GM19239 (cell line): ENCODE measurements at places on chromosomes 7 and 10.

DNA sequence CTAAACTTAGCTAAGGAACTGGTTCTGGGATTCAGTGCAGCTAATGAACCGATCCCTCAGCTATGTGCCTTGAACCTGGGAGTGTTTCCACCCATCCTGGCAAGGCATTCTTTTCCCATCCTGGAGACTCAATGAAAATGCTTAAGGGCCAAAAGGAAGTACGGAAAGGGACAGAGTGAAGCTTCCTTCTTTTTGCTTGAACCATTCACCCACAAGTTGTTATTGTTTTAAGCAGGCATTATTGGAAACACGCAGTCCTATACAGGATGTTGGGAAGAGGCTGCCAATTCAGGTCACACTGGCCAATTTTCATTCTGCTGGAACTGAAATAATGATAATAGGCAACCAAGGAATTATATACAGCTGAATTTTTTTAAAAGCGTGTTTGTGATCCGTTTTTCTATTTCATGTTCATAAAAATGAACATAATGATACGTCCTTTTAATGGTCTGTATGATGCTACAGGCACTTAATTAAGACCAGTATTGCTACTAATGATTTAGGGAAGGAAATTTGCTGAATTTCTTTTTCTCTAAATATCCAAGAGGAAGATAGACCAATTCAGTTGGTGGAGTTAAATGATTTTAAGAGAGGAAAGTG is 57.8 kb upstream of the FZD1 start:
- no peak for DNase-seq

DNA sequence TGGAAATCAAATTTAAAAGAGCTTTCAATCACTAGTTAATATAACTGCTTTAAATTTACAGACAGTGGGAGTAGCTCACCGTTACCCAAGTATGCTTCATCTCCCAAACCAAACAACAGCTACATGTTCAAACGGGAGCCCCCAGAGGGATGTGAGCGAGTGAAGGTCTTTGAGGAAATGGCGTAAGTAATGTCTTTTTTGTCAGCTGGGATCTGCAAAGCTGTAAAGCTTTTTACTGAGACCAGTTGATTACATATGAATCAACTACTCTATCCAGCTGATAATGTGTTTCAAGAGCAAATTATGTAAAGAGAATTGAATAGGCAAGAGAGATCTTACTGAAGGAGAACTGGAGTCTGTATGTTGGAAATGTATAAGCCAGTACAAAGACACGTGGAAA is 116.2 kb downstream of the GLCCI1 start:
- no peak for DNase-seq

GRCh38 chr10:94213980-94214379 is 148.8 kb downstream of the NOC3L start:
- no peak for DNase-seq

DNA sequence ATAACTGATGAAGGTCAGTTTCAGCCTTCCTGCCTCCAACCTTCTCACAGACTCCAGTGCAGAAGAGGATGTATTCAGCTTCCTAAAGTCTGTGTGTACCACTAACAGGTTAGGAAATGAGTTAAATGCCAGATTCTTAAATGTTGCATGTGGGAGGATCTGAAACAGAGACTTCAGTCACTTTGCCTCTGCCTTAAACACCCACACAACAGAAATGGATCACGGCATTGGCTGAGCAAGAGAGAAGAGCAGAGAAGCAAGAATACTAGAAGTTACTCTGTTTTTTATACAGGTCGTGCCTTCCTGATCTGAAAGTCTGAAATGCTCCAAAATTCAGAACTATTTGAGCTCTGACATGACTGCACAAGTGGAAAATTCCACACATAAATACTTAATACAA is 98.9 kb upstream of the ARHGAP21 start:
- DNase-seq = peak; percentile 4

DNA sequence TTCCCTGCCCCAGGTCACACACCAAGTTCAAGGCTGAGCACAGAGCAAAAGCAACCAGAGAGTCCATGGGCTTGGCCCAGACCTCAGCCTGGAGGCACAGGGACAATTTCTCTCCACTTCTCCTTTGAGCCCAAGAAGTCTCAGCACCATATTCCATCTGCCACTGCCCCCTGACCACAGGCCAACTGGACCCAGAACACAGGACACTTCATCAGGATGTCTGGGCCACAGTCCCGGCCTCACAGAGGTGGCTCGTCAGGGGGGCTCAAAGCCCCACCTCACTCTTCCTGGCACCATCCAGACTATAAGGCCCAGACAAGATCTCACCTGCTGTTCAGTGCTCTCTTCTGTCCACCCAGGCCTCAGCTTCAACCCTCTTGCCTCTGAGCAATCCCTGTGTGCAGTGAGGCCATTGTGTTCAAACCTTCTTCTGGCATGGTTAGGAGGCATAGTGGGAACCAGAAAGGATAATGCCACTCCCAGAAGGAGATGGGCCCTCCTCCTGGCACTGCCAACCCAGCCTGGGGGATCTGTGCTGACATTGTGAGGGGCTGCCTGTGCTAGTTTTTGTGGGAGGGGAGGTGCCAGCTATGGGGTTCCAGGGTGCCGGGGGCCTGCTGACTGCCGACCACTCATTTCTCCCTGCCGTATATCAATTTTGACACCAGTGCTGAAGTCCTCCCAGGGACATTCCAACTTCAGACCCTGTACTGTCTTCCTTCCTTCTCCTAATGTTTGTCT is 49.7 kb upstream of the ANTXRL start:
- DNase-seq = no peak

DNA sequence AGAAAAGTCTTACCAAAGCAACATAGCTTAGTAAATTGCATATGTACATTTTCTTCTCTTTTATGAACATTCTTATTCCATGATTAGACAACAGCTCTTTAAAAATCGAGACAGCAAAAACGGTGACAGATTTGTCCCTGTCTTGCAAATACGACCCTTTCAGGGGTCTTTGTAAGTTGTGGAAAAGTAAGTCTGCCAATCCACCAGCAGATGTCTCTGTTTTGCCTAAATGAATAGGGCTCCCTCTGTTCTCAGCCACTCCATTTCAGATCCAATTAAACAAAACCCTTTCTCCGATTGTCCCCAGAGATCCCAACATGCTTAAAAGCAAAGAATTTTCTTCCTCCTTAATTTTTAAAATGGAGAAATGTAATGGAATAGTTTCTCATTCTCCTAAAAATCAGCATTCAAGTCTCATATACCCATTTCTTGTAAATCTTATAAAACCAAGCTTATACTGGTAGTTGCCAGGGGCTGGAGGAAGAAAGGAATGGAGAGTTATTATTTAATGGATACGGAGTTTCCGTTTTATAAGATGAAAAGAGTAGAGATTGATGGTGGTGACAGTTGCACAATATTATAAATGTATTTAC is 61.0 kb upstream of the NFE2L3 start:
- no peak for DNase-seq

DNA sequence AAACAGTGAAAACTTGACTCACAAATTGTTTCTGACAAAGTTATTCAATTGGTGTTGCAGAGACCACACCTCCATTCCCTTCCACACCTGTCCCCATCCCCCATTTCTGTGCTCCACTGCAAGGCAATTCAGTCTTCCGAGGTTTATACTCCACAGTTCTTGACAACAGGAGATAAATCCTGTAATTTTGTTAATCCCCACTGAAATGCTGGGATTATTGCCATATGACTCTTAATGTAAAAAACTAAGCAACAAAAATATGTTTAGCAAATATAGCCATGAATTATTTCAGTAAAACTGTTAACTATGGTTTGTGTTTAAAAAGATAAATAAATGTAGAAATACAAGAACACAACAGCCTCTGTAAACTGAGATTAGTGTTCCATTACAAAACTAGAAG is 170.1 kb upstream of the SEMA3D start:
- DNase-seq = no peak

DNA sequence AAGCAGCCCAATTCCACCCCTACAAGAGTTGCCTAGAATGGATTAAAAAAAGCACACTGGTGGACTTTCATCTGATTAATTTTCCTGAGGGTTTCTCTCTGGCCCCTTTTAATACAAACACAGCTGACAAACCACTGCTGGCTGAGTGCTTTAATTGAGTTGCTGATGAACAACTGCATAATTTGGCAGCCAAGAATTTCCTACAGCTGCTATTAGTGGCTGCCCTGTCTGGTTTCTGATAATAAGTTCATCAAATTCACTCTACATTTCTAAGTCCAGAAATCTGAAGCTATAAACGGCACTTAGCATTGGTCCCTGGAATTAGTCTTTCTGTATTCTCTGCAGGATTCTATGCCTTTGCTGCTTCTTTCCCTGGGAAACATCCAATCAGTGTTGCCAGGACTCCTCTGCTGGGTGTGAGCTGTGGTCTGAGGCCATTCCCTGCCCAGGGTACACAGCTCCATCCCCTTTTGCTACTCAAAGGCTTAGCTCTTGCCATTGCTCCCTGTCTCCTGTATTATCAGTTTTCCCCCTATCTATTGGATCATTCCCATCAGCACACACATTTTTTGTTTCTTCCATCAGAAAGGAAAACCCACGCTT is 110.6 kb downstream of the LSM5 start:
- no peak for DNase-seq

DNA sequence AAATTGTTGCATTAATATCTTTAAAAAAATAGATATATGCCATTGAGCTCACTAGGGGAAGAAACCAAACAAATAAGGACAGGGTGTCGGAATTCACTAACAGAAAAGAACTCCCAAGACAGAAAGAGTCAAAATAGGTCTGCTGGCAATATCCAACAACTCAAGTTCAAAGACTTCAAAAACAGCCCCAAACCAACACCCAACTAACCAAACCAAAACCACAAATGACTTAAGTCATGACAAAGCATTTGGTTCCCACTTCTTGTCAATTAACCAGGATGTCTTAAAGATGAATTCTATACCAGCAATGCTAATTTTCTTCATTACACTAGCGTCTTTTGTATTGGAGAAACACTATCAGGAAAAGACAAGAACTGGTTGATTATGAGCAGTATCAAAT is 249.0 kb upstream of the PLXNA4 start:
- DNase-seq = no peak

GRCh38 chr10:19003341-19003740 is 45.3 kb upstream of the MALRD1 start:
- no peak for DNase-seq

GRCh38 chr7:138449580-138449979 is 10.5 kb upstream of the TRIM24 start:
- no peak for DNase-seq

- DNase-seq = no peak
These were observed 36.1 kb downstream of the NEUROD6 start for GRCh38 chr7:31304446-31304845.

DNA sequence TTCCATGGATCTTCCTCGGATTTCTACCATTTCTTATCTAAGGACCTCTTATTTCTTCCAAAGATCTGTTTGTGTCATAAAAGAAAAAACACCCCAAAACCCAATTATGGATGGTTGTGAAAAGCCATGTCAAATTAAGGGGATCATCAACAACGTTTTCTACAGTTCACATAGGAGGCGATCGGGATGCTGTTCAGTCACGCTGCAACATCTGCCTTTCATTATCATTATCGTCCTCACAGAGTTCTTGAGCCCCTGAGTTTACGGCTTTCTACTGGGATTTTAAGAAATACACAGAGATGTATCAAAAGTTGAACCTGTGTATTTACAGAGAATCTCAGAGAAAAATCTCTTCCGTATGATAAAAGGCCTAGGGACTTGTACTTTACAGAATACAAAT is 101.4 kb downstream of the GRM8 start:
- DNase-seq = no peak

- no peak for DNase-seq
These were observed 120.1 kb upstream of the PITRM1 start for GRCh38 chr10:3292636-3293035.

- DNase-seq = no peak
These were observed 5.7 kb upstream of the ITIH2 start for GRCh38 chr10:7697426-7697825.

DNA sequence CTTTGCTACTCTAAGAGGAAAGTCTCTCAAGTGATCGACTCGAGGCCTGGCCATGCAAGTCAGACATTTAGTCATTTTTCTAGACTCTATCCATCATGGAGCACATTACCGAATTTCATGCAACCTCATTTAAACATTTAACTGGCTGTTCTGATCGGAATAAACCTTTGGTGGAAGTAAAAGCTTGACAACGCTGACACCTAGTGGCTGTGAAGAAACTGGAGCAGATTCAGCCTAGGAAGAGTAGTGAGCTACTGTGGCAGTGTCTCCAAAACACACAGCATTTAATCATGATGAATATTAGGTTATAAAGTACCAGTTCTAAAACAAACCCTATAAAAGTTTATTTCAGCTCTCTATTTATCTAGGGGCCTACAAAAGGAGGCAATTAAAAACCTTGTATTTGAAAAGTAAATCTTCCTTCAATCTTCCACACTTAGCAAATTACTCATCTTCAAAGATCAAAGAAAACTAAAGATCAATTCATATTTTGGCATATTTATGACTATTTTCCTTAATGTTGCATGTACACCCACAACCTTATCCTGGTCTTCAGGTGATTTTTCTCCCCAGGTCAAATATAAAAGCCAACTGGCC is 175.0 kb downstream of the CTNNA3 start:
- no peak for DNase-seq

DNA sequence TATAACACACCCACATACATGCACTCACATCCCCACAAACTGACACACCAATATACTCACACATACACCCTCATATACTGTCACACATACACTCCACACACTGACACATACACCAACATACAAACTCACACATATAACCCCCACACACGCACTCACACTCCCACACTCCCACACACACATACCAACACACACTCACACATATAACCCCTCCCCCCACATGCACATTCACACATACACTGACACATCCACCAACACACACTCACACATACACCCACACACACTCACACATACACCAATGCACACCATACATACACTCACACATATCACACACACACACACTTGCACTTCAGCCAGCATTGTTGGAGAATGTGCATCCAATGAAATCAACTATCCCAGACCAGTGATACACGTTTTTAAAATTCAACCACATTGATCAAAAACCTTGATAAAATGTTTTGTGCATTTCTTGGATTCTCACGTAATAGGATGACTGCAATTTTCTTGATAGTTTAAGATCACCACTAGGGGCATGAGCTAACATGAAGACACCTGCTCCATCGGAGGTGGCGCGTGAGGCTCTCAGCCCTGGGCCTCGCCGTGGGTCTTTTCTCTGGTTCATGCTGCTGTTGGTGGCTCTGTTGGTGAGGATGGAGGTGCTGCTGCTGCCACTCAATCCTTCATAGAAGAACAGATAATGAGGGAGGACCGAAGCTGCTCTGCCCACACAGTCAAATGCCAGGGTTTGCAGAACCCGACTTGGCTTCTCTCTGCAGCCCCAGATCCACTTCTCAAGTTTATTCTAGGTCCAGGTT is 32.1 kb upstream of the CHST15 start:
- DNase-seq = no peak

DNA sequence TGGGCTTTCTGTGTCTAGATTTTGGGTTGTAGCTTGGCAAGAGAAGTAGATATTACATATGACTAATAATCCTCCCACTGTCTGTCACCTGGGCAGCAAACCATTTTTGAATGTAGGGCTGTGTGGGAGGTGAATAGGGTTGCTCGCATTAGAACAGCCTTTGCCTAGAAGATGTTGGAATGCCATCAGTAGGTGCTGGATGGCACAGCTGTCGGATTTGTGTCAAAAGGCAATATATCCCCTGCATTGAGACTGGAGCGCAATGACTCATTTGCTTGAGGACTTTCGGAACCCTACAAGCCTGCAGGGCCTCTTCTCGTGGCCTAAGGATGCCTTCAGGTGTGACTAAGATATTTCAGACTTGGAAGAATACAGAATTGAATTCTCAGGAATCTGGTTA is 323.8 kb downstream of the GPR158 start:
- DNase-seq = no peak

- no peak for DNase-seq
These were observed 1619.6 kb upstream of the LRRTM3 start for GRCh38 chr10:65306201-65306600.

- DNase-seq = no peak
These were observed 92.7 kb downstream of the LSMEM1 start for GRCh38 chr7:112573302-112574039.
